NCI-H526 treated with DMSO at 0.1 percent for 48 hours (cell line): ENCODE measurements at places on chromosomes 16 and 17.

DNA sequence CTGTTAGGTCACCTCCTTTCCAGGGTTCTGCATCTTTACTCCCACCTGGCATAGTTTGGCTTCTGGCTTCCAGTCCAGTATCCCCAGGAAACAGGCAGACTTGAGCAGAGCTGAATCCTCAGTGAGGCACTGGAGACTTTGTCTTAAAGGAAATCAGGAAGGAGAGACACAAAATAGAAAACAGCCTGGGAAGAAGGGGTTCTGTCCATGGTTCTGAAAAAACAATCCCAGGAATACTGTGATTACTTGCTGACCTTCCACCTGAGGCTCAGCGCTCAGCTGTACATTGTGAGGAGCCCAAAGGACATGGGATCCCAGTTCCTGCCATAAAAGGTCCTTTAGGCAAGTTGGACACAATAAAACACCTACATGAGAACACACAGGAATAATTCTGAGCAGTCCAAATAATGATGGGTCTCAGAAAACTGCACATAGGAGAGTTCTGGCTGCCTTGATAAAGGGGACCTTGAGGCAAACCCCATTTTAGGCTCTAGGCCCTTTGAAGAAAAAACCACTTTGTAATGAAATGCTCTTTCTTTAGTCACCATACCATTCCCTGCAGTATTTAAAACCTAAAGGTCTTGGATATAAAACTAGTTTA lies 81.4 kb upstream of the CRHR1 start:
- no peak for DNase-seq

DNA sequence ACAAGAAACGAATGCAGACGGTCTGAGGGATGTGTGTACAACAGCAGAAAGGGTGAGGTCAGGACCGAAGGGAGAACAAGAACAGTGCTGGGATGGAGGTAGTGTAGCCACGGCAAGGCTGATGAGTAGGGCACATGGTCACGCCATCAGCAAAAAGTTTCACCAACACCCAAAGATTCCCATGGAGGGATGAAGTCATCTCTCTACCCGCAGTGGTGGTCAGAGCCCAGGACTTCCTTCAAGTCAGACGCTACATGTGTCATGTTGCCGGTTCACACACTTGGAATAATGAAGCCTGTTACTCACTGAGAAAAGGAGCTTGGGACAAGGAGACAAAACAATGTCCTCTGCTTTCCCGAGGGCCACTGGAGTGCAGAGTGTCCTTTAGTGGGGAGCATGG lies 79.7 kb downstream of the SALL1 start:
- no peak for DNase-seq

GRCh38 chr16:51636920-51637769 lies 486.1 kb upstream of the SALL1 start:
- DNase-seq = no peak

DNA sequence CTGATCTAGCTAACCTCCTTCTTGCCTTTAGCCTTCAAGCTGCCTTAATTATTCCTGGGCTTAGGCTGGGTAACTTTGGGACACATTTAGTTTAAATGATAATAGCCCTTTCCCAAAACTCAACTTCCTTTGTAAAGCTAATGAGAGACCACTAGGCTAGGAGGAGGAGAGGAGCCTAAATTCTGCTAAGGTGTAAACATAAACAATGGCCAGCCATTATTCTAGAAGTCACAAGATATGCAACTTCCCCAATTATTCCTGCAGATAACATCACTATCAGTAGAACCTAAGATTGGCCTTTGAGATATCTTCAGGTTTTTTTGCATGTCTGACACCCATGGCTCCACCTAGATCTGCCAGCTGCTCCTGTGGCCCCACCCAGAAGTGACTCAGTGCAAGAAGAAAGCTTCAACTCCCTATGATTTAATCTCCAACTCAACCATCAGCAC lies 131.2 kb upstream of the FAM20A start:
- DNase-seq = no peak

- DNase-seq = no peak
Measured at GRCh38 chr16:80161799-80162739, 378.7 kb upstream of the DYNLRB2 start.

DNA sequence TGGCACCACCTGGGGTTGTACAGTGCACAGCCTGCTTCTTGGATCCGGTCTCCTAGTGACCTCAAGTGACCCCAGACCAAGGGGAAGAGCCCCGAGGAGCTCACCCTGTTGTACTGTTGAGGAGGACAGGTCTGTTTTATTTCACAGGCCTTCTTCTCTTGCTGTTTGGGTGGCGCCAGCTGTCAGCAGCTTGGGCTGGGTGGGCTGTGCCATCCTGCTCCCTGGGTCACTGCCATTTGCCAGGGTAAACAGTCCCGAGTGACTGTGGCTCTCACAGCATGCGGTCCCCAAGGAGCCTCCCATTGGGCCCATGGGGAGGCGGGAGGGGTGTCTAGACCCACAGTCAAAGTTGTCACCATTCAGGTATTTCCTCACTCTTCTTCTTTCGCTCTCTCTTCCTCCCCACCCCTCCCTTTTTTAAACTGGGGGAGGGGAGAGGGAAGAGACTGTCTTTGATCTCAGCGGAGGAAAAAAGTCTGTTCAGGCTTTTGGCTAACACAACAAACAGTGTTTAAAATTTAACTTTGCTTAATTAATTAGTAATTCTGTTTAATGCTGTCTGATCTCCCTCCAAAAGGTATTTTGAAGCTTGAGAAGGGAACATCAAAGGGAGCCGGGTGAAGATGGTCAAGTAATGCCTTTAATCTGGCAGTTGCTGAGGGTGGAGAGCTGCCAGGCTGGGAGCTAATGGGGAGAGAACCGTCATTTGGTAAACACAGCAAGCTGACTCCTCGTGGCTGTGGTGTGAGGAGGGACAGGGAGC lies 64.0 kb downstream of the SNX20 start:
- no peak for DNase-seq

DNA sequence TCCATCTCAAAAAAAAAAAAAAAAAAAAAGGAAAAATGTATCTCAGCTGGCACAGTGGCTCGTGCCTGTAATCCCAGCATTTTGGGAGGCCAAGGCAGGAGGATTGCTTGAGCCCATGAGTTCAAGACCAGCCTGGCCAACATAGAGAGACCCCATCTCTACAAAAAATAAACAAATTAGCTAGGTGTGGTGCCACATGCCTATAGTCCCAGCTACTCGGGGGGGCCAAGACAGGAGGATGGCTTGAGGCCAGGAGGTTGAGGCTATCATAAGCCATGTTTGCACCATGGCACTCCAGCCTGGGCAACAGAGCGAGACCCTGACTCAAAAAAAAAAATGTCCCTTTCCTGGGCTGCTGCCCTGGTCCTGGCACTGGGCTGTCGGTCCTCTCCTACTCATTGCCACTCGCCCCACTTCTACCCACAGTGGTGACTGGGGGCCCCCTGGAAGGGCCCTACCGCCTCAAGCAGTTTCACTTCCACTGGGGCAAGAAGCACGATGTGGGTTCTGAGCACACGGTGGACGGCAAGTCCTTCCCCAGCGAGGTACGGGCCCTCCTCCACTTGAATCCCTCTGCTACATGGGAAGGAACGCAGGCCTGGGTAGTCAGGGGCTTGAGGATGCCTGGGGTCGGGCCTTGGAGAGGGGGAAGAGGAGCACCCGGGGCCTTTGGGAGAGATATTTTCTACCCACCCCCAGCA lies 6.1 kb downstream of the CA7 start:
- DNase-seq = no peak

GRCh38 chr17:7922845-7923628 lies 6.6 kb downstream of the KCNAB3 start:
- no peak for DNase-seq
